Panc1 (cell line): ENCODE measurements at places on chromosomes 5 and 9.

DNA sequence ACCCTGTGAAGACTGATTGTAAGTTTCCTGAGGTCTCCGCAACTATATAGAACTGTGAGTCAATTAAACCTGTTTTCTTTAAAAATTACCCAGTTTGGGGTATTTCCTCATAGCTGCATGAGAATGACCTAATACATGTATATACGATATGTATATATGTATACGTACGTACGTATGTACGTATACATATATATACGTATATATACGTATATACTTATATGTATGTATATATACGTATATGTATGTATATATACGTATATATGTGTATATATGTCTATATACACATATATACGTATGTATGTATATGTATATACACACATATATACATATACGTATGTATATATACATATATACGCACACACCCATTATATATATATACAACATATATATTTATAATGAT is 1153.0 kb upstream of the CDH18 start:
- DNase-seq, result no peak

GRCh38 chr5:64502196-64502595 is 3.6 kb upstream of the RGS7BP start:
- no peak for DNase-seq

GRCh38 chr9:121748074-121748473 is 96.6 kb downstream of the DAB2IP start:
- DNase-seq, result no peak

DNA sequence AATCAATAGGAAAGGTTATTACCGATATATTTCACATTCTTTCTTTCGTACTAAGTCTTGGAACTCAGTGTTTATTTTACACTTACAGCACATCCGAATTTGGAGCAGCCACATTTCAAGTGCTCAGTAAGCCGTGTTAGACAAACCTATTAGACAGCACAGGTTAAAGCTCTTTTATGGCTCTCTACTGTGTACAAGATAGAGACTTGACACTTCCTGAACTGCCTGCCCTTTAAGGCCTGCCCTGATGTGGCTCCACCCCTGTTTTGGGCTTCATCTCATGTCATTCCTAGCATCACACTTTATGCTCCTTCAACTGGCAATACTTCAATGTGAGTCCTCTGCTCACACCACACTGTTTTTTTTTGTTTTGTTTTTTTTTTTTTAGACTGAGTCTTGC is 23.5 kb upstream of the SUSD1 start:
- no peak for DNase-seq

DNA sequence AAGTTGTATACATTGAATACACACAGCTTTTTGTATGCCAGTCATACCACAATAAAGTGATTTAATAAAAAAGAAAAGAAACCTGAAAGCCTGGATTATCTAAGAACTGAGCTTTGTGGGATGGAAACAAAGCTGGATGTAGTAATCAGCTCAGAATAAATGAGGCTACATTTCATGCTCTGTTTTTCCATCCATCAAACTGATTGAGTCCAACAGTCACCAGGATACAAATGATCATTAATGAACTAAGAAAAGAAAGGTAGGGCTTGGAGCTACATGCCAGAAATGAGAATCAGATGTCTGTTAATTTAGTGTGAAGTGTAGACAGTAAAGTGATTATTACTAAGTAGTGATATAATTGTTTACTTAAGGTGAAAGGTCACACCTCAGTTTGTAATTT is 109.8 kb upstream of the TARS1 start:
- no peak for DNase-seq

GRCh38 chr5:150461231-150461630 is 11.7 kb upstream of the RPS14 start:
- no peak for DNase-seq

DNA sequence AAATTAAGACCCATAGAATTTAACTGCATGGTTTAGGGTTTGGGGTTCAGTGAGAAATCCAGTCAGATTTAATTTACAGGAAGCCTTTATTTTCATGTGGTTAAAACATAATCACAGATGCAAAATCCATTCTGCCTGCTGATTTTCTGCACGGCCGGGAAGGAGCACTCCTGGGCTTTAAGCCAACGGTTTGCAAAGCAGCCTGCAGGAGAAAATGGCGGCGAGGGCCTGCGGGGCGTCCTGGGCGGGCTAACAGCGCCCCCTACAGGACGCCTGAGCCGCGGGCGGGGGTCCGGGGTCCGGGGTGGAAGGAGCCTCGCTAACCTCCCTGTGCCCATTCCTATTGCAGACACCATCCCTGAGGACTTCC is 47.6 kb downstream of the THBS4 start:
- no peak for DNase-seq

GRCh38 chr5:180644825-180645273 is 4.6 kb downstream of the FLT4 start:
- DNase-seq, result no peak

DNA sequence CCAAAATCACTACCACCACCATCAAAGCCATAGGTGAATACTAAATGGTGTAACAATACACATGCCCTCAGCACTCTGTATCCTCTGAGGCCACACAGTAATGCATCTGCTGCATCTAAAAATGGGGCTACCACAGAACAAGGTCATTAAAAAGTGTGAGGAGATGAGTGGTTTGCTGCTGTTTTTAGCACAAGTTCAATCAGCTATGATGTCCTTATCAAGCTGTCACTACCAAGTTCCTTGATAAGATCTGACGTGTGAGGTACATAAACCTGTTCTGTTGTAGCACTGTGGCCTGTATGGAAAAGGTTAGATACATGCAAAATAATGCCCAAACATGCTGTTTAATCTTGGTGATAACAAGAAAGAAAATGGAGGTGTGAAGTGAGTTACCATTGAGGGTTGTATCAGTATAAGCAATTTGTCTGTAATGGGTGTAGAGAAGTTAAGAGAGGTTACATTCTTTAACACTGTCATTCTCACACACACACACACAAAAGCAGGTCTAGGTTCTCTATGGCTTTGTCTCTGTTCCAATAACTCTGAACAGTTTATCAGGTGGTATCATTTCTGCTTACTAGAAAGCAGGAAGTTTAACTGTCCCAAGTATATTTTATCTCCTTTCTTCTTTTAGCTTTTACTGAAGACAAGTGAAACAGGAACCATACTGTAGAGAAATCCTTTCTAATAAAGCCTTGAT is 252.9 kb downstream of the CWC27 start:
- DNase-seq, result no peak

DNA sequence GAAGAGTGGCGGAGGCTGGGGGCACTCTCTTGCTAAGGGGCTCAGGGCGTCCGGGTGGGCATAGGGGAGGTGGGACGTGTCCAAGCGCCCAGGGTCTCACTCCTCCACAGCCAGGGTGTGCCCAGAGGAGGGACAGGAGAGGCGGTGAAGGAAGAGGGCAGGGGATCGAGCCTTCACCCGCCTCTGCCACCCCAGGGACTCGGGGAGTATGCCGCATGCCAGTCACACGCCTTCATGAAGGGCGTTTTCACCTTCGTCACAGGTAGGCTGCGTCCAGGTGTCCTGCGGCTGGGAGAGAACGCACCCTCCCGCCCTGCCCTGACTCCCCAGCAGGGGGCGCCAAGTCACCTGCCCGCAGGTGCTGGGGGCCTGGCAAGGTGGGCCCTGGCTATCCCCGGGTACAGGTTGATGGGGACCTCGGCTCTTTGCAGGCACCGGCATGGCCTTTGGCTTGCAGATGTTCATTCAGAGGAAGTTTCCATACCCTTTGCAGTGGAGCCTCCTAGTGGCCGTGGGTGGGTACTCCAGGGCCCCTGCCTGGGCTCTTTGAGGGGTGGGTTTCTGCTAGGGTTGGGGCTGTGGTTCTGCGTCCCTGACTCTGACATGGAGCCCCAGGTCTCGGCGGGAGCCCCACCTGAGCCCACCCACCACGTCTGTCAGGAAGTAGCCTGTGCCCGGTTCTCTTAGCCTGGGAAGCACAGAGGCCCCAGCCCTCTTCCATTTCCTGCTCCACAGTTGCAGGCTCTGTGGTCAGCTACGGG is 552 bp downstream of the TMEM141 start:
- no peak for DNase-seq

- DNase-seq, result no peak
Measured at GRCh38 chr9:104611213-104611612, 5.8 kb upstream of the OR13C2 start.

DNA sequence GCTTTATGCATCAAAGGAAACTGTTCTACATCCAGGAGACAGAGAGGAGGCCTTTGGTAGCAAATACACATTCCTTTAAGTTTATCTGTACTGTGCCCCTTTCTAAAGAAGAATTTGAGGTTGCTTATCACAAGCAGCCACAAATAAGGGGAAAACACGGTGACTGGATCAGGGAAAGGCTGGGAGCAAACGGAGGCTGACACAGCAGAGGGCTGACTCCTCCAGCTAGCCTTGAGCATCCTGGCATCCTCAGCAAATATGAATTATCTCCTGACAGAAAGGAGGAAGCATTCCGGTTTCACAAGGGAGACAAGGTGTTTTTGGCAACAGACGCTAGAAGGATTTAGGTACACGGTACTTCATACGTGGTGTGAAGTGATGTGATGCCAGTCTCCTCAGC is 133.5 kb downstream of the DCP2 start:
- no peak for DNase-seq

GRCh38 chr5:116032094-116032517 is at the start of gene ARL14EPL:
Gene ARL14EPL, plus strand, starts transcription at chr5:116032472. Its CDS starts 18,994 bp downstream, at chr5:116051466.
- peak; percentile 41 for DNase-seq

DNA sequence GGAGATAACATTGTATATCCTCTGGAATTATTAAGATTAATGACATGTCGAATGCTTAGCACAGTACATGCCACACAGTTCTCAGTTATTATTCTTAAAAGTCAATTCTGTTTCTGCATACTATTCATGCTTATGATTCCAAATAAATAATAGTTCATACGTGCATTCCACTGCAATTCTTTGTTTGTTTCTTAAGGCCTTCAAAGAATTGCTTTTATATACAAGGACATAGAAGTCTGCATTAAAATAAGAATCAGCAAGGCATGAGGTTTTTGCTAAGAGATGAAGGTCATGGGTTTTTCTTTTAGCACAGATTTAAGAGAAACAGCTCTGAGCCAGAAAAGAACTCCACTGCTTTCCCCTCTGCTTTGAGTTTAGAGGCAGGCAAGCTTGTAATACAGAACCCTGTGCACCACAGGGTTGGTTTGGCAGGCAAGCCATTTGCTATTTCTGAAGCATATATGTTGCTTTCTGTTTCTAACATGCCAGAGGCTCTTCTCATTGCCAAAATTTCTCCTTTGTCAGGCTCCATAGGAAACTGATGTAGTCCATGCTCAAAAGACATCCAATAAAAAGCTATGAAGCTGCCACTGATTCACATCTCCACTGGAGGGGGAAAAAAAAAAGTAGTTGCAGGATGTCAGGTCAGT is 420.6 kb upstream of the TYRP1 start:
- DNase-seq, result no peak

DNA sequence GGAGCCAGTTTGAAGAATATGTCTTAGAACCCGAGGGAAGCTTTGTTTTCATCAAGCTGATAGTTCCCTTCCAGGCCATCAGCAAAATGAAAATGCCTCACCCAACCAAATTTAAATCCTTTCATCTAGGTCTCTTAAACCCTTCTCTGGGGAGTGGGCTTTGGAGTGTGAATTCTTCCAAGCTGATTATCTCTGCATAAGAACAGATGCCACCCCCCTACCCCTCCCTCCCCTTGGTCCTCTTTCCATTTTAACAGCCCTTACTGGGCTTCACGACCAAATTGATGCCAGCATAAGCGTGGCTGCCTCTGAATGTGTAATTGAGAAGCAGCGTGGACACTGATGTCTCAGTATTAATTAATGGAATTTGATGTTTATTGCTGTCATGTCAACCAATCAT is 509.7 kb upstream of the CLINT1 start:
- no peak for DNase-seq

GRCh38 chr5:154220625-154221024 is 30.1 kb downstream of the GALNT10 start:
- DNase-seq, result peak; percentile 77

- peak; percentile 10 for DNase-seq
Measured at GRCh38 chr5:180201051-180201987, 7.7 kb downstream of the RASGEF1C start.

GRCh38 chr5:32827981-32828380 is 116.9 kb downstream of the NPR3 start:
- DNase-seq, result no peak

DNA sequence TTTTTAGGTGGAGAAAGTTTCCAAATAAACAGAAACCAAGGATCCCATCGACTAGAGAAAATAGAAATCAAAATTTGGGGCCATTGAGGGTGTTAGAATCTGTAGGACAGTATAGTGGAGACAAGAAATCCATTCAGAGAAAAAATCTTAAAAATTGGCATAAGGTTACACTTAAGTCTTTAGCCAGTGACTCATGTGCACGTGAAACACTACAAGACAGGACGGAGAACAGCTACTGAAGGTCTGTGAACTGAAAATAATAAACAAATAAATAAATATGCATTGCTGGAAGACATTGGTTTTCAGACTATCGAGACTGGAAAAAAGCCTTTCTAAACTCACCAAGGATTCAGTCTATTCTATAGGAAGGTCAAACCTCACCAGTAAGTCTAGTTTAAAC is 1955.5 kb downstream of the MAT2B start:
- DNase-seq, result no peak

DNA sequence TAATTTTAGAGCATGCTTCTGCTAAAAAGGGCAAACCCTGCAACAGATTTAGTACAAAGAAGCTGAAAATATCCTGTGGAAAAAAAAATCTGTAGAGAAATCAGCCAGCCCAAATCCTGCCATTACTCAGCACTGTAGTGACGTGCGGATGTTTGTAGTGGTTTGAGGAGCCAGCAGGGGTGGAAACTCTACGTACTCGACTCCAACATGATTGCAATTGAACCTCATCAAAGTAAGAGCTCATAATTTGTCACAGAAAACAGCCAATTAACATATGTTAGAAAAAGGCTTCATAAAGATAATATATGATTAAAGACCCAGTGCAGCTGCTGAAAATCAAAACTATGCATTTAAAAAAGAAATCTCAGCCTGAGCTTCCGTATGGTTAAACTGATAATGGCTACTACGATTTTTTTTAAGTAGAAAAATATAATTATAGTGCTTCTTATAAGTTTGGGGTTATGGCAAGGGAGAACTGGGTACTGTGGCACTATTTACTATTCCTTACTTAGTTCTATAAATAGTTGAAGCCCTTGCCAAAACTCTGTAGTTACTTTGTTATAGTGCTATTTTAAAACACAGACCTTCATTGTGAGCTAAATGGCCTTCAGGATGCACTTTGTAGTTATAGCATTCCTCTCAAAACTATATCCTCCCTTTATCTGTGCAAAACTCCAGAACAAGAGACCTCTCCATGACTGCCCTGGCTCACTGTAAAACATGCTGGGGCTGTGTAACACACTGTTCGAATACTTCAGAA is 49.4 kb downstream of the MEF2C start:
- no peak for DNase-seq

- no peak for DNase-seq
Measured at GRCh38 chr9:77305622-77306400, 128.5 kb downstream of the VPS13A start.

DNA sequence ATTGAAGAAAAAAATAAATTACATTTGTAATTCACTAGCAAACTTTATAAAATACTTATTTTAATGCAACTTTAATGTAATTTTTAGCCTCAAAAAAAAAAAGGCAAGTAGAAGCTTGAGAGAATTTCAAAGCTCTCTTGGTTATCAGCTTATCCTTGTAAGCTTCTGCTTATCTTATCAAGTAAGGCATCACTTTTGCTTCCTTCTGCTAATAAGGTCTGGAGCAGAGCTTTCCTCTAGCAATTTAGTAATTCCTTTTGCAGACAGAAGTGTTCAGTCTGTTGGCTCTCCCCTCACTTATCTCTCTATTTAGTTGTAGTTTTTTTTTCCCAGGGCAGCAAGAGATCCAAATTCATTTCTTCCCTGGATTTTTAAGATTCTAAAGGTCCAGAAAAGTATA is 525.0 kb downstream of the ISL1 start:
- DNase-seq, result no peak
